ENCODE measurements at places on chromosomes 2 and 18.

- no peak for DNase-seq
Observed at GRCh38 chr2:69509011-69509749, 71.9 kb upstream of the NFU1 start.

DNA sequence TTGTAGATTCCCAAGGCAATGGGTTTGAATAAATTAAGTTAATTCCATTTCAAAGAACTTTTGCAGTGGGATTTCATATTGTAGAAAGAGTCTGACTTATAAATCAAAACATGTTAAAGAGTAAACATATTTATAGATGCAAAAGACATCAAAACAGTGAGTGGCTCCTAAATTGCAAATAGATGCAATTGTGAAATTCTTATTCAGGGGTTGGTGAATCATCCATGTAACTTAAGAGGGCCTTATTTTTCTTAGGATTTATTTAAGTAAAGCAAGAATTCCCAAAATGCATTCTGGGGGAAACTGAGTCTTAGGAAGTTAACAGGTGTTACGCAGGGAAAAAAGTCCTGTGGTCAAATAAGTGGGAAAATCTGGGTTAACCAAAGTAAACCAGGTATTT, 11.3 kb downstream of the TANC1 start:
- no peak for DNase-seq

DNA sequence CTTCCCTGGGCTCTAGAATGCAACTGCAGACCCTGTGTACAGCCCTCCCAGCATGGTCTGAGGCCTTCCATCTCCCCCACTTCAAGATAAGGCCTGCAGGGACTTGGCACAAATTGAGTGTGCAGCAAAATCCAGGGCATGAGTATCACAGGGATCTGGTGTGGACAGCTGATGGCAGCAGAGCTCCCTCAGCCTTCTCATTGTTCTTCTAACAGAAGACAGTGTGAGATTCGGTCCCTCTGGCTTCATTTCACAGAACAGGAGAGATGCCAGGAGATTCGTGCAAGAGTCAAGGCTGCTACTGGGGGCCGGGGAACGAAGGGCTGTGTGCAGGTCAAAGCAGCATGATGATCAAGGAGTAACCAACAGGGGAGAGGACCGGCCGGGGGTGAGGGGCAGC, 85.8 kb downstream of the UXS1 start:
- DNase-seq: no peak

GRCh38 chr2:159427048-159427447, 140.5 kb upstream of the WDSUB1 start:
- no peak for DNase-seq

GRCh38 chr2:85164145-85164569, 31.0 kb downstream of the TCF7L1 start:
- DNase-seq: no peak

GRCh38 chr2:170006587-170007325, 171.2 kb upstream of the MYO3B start:
- no peak for DNase-seq

- DNase-seq: no peak
Observed at GRCh38 chr2:64104933-64105332, 39.3 kb downstream of the PELI1 start.

- DNase-seq: no peak
Observed at GRCh38 chr2:63580651-63581297, 7.5 kb downstream of the WDPCP start.

GRCh38 chr2:33369191-33369590, 107.3 kb upstream of the RASGRP3 start:
- DNase-seq: no peak

DNA sequence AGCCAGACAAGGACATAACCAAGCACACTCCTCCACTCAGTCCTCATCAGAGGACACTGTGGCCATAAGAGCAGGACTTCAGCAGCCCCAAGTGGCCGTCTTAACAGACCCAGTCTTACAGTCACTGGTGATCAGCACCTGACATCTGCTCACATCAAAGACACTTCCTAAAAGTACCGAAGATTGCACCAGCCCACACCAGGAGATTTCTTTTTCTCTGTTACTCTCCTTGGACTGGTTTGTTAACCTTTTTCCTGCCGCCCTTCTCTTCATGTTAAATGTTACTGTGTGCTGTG, 44.1 kb downstream of the MRPS5 start:
- DNase-seq: no peak

GRCh38 chr2:200189964-200190363, 116.5 kb upstream of the SPATS2L start:
- no peak for DNase-seq

DNA sequence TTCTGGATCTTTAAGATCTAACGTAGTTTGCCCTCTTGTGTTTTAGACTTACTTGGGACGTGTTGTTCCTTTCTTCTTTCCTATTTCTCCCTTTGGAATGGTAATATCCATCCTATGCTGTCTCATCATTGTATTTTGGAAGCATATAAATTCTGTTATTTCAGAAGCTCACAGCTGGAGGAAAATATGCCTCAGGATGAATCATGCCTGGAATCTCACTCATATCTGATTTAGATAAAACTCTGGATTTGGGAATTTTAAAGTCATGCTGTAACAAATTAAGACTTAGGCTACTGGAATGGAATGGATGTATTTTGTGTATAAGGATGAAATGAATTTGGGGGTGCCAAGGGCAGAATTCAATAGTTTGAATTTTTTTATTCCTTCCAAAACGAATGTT, 245.2 kb upstream of the GULP1 start:
- DNase-seq: no peak
